Adipocyte (in vitro differentiated cells): ENCODE measurements at places on chromosomes 7 and 10.

- no peak for DNase-seq
These were observed 164.6 kb upstream of the GRM3 start for GRCh38 chr7:86479144-86479543.

DNA sequence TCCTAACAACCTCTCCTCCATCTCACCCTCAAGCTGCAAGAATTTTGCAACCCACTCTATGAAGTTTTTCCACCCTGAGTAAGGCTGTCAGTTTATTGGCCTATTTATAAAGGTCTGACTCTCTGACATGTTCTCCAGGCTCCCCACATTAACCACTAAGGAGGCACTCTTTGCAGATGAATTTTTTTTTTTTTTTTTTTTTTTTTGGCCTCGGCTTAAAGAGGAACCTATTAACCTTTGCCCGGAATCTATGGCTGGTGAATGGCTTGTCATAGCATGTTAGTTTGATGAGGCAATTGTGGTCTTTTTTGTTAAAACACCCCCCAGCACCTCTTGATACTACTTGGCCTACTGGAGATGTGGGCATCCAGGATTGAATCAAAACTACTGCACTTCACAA is 57.1 kb downstream of the TBXAS1 start:
- DNase-seq = no peak

DNA sequence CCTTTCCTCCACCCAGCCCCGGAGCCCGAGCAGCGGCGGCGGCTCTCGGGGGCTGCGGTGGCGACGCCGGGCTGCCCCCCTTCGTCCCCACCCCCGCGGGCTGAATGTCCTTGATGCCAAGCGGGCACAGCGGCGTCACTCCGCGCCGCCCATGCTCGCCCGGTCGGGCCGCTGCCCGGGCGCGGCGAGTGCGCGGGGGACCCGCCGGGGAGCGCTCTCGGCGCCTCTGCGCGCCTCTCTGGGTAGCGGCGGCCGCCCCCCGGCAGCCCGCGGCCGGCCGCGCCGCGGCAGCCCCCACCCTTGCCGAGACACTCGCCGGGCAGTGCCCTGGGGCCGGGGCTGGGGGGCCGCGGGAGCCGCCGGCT is 433 bp upstream of the PLXNA4 start:
- peak; percentile 24 for DNase-seq

GRCh38 chr7:22694597-22695207 is 32.3 kb upstream of the IL6 start:
- no peak for DNase-seq

DNA sequence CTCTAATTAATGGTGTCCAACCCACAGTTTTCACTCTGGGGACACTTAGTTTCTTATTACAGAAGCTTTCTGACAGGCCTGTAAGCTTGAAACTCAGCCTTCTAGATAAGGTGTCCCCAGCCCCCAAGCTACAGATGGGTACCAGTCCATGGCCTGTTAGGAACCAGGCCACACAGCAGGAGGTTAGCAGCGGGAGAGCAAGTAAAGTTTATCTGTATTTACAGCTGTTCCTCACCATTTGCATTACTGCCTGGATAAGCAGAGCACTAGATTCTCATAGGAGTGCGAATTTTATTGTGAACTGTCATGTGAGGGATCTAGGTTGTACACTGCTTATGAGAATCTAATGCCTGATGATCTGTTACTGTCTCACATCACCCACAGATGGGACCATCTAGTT is 93.7 kb downstream of the TMEM26 start:
- DNase-seq = no peak

- peak; percentile 23 for DNase-seq
These were observed 830 bp downstream of the IMPDH1 start for GRCh38 chr7:128408709-128409595.

DNA sequence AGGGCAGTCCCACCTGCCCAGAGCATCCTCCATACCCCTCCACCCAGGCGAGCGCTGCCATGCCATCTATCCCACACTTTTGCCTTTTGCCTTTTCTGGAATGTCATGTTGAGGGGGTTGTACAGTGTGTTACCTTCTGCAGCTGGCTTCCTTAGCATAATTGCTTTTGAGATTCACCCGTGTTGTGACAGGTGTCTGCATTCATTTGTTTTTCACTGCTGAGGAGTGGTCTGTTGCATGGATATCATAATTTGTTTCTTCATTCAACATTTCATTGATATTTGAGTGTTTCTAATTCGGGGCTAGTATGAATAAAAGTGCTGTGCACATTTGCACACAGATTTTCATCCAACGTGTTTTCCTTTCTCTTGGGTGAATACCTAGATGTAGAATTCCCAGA is 353.9 kb downstream of the PAXIP1 start:
- no peak for DNase-seq

GRCh38 chr7:47698386-47698785 is 116.5 kb upstream of the TNS3 start:
- DNase-seq = no peak
